Subcutaneous preadipocyte (primary cell): ENCODE measurements at places on chromosomes 6 and 20. TPM values are rescaled to one million over a fixed set of nuclear protein-coding genes. Genes with fewer than 3 reads are reported as not detected.

EPHA7 gene
- under 0.01 and 0.39 TPM in 2 replicates for total RNA-seq

TFAP2A gene
- total RNA-seq: not detected in 2 replicates

CFB gene
- 6.3 and 10.7 TPM in 2 replicates for total RNA-seq

GNAS-AS1 gene
- total RNA-seq: 1.1 and 2.0 TPM in 2 replicates
